ENCODE measurements at places on chromosomes 2 and 18.

DNA sequence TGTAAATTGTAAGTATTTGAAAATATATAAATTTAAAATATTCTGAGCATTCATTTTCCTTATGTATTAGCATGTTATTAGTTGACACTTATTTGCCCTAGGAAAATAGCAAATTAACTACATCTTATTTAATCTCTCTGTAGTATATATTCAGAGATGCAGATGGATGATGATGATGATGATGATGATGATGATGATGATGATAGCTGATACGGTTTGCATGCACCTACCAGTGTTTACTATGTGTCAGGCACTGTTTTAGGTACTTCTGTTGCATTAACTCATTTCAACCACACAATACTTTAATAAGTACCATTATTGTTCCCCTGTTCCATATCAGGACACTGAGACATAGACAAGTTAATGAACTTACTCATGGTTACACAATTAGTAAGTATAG is 191.4 kb upstream of the BOD1L2 start:
- no peak for DNase-seq

GRCh38 chr2:151087377-151087776 is 174.3 kb downstream of the RBM43 start:
- no peak for DNase-seq

DNA sequence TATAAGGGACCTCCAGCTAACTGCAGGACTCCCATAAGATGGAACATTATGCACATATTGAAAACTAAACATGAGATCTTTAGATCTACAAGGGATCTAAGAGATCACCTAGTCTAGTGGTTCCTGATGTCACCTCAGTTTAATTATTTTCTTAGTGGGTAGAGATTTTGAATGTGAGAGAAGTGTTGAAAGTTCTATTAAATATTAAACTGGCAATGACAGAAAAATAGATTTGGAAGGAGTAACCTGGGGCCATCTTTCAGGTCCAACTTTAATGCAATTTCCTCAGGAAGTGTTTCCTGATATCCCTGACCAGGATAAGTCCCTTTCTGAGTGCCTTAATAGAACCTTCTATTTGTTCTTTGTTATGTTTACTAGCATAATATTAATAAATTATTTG is 29.1 kb upstream of the CPS1 start:
- DNase-seq = no peak

- no peak for DNase-seq
Measured at GRCh38 chr2:152627351-152627957, 89.8 kb downstream of the PRPF40A start.

DNA sequence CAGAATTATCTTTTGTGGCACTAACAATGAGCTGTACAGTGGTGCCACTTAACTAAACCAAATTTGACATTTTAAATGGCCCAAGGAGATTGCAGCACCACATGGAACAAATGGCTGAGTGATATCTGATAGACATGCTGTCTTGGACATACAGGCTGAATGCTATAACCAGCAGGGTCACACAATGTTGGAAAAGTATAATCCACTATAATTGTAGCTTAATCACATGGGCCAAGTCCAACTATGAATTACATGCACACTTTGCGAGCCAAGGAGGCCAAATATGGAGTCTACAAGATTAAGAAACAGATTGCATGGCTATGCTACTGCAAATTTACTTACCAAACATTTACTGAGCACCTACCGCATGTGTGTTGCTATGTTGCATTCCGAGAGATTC is 69.0 kb downstream of the AOX1 start:
- no peak for DNase-seq

- no peak for DNase-seq
Measured at GRCh38 chr2:215868846-215869543, 144.4 kb downstream of the MREG start.

- DNase-seq = no peak
Measured at GRCh38 chr2:132252894-132253264, 91.1 kb upstream of the ANKRD30BL start.

- no peak for DNase-seq
Measured at GRCh38 chr2:6657855-6658254, 207.9 kb downstream of the CMPK2 start.

DNA sequence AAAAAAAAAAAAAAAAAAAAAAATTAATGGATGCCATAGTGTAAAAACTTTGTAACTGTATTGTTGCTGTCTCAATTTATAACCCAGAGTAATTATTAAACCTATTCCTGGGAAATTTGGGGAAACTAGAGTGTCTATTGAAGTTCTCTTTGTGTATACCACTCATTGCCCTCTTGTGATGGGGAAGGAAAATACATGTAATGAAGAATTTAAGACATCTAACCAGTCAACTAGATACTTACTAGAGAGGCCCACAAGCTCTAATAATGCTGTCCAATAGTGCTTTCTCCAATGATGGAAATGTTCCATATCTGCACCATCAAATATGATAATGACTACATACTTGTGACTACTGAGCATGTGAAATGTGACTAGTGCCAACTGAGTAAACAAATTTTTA is 168.5 kb upstream of the SLC39A10 start:
- no peak for DNase-seq

DNA sequence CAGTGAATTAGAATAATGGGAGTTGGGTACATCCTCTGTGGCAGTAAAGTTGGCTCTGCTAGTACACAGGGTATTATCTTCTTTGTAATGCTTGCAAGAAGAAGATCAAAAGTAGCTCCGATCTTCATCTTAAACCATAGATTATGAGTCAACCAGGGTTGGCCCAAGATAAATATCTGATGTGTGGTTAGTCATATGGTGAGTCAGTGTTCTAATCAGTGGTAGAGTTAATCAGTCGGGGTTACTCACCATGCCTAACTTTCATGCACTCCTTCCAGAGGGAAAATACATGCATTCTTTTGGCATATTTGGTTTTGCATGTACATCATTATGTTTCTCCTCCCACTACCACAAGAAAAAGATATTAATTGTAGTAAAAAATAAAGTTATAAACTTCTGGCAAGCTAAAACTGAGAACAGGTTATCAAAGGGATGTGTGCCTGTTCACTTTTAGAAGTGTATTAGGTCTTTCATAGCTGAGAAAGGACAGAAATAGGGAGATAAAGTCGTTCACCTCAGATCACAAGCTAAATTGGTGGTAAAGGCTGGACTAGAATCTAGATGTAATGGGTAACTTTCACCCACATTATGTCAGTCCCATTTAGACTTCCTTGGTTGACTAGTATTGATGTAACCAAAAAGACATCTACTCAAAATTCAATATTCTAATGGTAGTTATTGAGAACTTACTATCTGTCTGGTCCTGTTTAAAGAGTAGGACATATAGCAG is 684.4 kb downstream of the IRS1 start:
- peak; percentile 92 for DNase-seq

DNA sequence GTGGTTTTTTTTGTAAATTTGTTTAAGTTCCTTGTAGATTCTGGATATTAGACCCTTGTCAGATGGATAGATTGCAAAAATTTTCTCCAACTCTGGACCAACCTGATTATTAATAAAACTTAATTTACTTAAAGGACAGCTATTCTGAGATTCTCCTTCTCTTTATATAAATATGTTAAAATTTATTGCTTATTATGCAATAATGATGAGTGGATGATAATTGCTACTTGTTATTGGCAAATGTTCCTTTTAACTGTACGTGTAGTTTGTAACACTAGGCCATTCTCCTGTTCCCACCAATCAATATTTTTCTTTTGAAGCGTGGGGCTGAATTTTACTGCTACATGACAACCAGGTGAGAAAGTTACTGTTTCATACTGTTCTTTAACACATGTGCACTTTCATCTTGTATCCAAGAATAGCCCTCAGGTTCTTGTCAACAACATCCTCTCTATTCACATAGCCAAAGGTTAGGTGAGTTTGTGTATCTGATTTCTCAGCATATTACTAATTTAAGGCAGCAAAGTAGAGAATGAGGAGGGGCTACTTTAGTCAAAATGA is 16.6 kb upstream of the STK17B start:
- DNase-seq = no peak

GRCh38 chr2:223969856-223970255 is 12.6 kb downstream of the MRPL44 start:
- DNase-seq = no peak

DNA sequence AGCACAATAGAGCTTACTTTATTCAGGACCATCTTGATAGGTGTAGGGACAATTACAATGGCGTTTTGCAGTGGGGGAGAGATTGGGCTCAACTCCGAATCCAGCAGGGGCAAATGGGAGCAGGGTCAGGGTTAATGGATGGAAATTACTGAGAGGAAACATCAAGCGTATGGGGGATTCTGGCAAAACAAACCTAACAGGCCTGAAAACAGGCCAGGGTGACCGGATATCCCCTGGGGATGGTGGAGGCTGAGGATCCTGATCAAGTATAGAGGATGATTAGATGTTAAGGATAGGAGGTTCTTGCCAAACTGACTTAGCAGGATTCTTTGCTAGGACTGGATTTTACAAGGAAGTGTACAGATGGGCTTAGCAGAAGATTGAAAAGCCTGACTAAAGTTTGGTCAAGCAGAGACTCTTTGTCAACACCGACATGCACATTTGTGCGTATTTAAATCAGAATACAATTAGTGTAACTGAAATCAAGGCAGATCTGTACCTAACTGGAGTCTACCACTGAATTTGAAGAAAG is 54.5 kb upstream of the GPR45 start:
- DNase-seq = no peak

DNA sequence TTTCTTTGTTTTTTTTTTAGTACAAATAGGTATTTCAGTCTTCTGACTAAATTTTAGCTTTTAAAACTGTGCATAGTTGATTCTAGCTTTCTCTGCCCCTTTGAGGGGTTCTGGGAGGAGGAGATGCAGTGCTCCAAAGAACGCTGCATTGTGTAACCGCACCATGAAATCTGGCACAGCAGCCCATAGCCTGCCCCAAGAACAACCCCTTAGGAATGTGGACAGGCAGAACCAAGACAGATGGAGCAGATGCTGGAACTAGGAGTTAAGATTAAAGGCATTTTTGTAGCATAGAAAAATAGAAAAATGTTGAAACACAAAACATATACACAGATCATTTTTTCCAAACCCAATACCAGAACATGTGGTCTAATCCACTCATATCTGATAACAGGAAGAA is 187.5 kb downstream of the SCG2 start:
- peak; percentile 7 for DNase-seq

GRCh38 chr18:24488824-24489493 is 28.5 kb downstream of the HRH4 start:
- no peak for DNase-seq

GRCh38 chr2:60675301-60675700 is 80.8 kb upstream of the PAPOLG start:
- no peak for DNase-seq

DNA sequence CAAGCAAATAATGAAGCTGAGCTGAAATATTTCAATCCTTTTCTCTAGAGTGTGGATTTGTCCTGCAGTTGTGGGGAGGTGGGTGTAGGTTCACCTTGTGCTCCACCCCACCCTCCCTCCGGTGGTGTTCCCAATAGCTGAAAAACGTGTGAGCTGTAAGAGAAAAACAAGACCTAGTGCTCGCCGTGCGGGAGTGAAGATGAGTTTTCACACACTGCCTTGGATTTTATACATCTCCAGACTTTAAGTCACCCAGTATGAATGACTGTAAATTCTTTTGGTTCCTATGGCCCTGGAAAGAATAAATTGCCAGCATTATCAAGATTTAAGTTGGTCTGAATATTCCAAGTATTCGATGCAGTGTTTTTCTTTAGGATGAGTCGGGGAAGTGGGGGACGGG is 1.9 kb upstream of the SOX11 start:
- no peak for DNase-seq

DNA sequence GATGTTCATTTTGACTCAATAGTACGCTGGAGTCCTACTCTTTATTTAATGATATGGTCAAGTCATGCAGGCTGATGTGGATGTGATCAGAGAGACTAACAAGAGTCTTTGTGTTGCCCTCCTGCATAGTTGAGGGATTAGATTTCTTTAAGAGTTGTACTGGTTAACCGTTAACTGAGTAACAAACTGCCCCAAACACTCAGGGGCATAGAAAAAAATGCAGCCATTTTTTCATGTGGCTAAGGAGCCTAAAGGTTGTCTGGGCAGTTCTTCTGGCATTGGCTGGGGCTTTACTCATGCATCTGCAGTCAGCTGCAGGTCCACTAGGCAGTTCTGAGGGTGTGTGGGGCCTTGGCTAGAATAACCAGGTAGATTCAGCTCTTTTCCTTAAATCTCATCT is 32.5 kb downstream of the DOCK10 start:
- no peak for DNase-seq

GRCh38 chr2:239021224-239021623 is 173.3 kb downstream of the TWIST2 start:
- no peak for DNase-seq

- DNase-seq = no peak
Measured at GRCh38 chr2:81093031-81093430, 788.5 kb upstream of the LRRTM1 start.

- no peak for DNase-seq
Measured at GRCh38 chr2:223180463-223180862, 128.5 kb downstream of the KCNE4 start.

- peak; percentile 97 for DNase-seq
Measured at GRCh38 chr2:120559401-120559800, 176.3 kb upstream of the GLI2 start.

DNA sequence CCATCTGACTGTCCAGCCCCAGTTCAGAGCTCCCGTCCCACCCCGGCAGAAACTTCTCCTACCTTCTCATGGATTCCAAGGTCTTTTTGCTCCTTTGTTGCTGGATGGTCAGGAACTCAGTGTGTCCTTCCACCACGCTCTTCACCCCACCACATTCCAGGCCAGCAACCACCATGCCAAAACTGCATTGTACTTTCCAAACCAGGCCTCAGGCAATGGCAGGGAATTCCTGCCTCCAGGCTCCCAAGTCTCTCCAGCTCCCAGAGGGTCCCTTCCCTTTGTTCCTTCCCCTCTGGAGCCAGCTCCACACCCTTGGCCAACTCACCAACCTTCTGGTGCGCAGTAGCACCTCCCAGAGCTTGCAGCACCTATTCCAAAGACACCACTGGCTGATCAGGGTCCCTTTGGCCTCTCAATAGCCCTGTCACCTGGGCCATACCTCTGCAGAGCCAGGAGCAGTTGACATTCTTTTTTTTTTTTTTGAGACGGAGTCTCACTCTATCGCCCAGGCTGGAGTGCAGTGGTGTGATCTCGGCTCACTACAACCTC is 8.1 kb downstream of the CHMP1B start:
- DNase-seq = no peak

- no peak for DNase-seq
Measured at GRCh38 chr2:180559771-180560170, 420.6 kb upstream of the UBE2E3 start.
